ENCODE measurements at places on chromosomes 3 and 15.

DNA sequence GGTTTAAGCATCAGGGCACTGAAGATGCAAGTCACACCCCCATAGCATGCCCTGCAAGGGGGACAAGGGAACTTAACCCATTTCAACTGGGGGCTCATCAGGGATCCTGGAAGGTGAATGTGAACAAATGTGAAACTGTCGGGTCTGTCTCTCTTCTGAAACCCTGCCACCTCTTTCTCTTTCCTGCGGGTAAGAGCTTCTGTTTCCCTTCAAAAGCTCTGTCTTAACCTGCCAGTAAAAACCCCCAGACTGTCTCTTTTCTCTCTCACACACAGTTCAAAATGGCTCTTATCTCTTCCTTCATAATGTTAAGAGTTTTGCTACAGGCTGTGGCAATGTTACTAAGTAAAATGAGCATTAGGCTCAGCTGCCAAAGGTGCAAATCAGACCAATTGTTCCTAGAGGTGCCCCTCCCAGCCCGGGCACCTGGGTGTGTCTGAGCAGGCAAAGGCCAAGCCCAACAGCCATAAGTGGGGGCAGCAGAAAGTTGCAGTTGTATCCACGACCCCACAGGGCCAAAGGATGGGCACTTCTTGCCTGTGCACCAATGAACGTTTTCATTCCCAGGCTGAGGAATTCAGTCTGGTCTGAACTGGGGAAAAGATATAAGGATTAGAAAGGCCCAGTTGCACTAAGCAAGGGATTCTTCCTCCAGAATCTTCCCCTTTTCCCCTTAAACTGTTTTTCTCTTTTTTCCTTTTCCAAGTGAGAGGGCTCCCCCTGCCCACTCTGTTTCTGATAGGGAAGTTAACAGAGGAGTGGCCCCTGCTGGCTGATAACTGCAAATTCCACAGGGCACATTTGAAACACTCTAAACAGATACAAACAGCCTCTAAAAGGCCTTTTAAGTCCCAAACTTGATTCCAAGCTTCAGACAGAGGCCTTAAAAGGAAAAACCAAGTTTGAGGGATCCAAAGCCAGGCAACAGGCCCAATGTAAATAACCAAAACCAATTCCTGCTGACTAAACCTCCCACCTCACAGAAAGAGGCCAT, 113.8 kb upstream of the EPHA6 start:
- no peak for DNase-seq

GRCh38 chr3:14762701-14763100, 56.1 kb upstream of the FGD5 start:
- DNase-seq, result no peak

GRCh38 chr15:29208352-29208751, 61.3 kb downstream of the NSMCE3 start:
- no peak for DNase-seq

DNA sequence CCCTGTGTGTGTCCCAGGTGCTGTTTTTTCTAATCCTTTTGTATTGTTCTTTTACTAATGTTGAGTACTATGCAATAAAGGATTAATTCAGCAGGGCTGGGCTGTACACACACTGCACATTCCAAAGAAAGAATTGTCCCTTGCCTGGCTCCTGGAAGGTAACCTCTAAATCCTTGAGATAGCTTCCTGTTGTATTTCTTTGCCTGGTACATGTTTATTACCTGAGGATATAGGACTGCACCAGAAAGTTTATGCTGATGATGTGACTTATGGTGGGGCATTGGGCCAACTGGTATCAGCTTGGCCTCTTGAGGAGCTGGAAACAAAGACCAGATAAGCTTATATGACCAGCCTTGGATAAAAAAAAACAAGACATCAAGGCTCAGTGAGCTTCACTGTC, 26.6 kb upstream of the FAN1 start:
- no peak for DNase-seq

- no peak for DNase-seq
Observed at GRCh38 chr3:198030125-198030524, 70.1 kb downstream of the LMLN start.

Measured in AG04449 (cell line).